ENCODE measurements at places on chromosomes 4 and X.

DNA sequence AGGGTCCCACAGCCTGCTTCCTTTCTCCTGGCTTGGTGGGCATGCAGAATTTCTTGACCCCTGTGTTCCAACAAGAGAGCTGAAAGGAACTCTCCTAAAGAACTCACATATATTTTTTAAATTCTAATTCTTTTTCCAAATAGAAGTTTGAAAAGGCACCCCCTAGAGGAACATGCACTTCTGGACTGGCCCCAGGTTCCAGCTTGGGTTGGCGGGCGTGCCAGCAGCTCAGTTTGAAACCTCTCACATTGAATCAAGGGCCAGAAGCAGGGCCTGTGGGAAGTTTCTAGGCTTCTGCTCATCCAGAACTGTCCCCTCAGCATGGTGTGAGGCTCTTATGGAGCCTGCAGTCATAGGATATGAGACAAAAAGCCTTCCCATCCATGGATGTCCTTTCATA lies 132.6 kb downstream of the ATG4A start:
- DNase-seq: peak; percentile 54

DNA sequence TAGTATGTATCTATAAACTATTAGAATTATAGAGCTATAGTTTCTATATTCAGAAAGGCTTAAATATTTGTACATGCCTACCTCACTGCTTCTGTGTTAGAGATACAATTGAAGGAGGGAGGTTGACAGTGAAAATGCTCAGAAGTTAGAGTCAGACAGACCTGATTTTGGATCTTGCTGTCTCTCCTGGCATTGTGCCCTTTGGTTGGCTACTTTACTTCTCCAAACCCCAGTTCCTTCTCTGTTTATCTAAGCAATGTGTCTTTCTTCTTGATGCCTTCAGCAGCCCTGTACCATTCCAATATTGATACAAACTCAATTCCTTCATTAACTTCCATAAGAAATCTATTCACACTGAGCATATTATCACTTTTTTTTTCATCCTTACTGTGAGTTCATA lies 28.7 kb downstream of the CCNG2 start:
- DNase-seq: no peak

DNA sequence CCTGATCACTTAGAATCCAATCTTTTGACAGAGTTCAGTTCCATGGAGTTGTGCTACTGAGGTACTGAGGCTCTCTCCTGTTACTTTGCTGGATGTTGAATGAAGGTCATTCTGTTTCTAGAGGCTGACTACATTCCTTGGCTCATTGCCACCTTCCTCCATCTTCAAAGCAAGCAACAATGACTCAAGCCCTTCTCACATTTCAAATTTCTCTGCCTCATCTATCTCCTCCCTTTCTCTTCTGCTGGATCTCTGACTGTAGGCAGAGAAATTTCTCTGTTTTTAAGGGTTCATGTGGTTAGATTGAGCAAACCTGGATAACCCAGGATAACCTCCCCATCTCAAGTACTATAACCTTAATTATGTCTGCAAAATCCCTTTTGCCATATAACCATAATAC lies 775.4 kb downstream of the STPG2 start:
- DNase-seq: peak; percentile 44

GRCh38 chr4:8906991-8907595 lies 35.5 kb upstream of the HMX1 start:
- DNase-seq: no peak

- DNase-seq: no peak
Measured at GRCh38 chrX:57929373-57929772, 19.1 kb upstream of the ZXDA start.
